COR-L47 (cell line): ENCODE measurements at places on chromosomes 4 and X.

GRCh38 chr4:168259096-168259495, 59.5 kb downstream of the DDX60 start:
- no peak for DNase-seq

DNA sequence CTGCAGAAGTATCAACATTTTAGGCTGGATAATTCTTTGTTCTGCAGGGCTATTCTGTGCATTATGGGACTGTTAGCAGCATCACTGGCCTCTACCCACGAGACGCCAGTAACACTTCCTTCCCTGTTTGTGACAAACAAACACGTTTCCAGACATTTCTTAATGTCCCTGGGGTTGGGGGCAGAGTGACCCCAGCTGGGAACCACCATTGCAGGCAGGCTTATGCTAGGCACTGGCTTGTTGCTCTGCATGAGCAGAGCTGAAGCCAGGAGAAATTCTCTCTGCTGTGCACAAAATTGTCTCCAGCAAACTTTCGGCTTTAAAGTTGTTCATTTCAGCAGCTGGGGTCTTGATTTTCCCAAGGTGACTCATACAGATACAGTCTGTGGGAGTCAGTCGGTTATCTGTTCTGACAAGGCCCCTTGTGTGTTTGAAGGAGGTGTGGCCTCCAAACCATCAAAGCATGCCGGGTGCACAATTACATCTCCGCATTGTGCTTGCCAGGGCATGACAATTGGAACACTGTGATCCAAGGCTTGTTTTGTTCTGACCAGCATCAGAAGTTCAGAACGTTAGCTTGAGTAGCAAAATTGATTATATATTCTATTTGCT, 156.4 kb upstream of the BOD1L1 start:
- no peak for DNase-seq

- DNase-seq = no peak
These were observed 60.9 kb upstream of the TXK start for GRCh38 chr4:48194971-48195370.

DNA sequence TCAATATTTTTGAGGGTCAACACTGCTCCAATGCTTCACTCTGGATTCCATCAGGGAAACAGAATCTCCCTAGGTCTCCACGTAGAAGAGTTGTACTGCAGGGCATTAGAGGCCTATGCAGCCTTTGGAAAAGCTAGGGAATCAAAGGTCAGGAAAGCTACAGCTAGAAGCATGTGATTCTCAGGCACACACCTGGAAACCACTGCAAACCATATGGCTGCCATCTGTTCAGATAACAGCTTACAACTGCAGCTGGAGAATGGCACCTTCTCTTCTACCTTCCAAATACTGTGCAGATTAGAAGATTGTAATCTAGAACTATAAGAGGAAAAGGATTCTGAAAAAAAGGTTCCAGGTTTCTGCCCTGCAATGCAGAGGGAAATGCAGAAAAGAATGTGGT, 60.6 kb downstream of the BTC start:
- no peak for DNase-seq

- DNase-seq = no peak
These were observed 80.9 kb upstream of the MSX1 start for GRCh38 chr4:4778554-4778953.

- no peak for DNase-seq
These were observed 189.1 kb downstream of the SLC7A11 start for GRCh38 chr4:138052806-138053632.

GRCh38 chrX:41759817-41760216, 35.8 kb downstream of the GPR82 start:
- DNase-seq = no peak

DNA sequence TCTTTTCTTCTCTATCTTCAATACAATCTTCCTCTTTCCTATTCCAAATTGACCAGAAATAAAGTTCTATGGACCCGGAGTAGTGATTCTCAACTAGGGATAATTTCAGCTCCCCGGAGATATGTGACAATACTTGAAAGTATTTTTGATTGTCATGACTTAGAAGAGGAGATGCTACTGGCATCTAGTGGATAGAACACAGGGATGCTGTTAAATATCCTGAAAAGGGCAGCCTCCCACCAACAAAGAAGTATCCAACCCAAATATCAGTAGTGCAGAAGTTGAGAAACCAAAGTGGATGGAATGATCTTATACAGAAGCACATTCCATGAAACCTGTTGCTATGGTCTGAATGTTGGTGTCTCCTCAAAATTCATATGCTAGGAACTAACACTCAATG, 65.7 kb upstream of the NDST3 start:
- no peak for DNase-seq

DNA sequence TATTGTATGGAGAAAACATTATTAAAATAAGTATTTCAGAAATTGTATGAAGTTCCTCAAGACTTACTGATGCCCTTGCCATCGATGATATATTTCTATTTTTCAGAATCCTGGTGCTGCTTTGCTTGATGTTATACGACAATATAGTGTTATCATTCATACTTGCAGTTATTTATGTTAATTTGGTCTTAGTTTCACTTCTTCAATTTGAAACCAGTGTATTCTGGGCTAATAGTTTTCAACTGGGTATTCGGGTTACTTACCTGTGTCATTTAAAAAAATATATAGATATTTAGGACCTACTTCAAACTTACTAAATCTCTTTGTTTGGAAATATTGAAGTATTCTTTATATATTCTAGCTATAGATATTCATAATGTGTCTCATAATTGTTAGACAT, 1414.7 kb downstream of the C4orf33 start:
- no peak for DNase-seq

- DNase-seq = no peak
These were observed 132.3 kb downstream of the HMX1 start for GRCh38 chr4:8739317-8739716.

DNA sequence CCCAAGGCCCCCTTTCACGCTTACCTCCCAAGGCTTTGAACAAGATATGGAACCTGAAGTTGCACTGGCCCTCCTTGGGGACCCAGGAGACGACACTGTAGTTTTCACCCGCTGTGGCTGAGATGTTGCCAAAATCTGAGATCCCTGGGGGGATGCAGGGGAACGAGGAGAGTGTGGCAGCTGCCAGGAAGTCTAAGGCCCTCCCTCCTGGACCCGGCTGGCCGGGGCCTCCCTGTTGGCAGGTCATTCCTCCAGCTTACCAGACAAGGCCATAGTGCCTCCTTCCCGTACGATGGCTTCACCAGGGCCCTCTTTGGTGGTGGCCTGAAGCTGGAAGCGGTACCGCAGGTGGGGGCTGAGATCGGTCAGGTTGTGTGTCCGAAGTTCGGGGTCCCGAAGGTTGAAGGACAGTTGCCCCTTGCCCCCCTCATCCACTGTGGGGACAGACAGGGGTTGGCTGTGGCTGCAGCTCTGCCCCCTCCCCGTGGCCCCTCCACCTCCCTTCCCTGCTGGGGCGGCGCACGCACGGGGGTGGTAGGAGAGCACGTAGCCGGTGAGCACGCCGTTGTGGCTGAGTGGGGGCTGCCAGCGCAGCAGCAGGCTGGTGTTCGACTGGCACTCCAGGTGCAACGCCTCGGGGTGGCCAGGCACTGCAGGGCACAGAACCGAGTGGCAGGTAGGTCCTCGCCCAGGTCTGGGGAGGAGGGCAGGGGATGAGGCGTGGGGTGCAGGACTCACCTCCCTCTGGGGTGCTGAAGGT, 21.2 kb downstream of the L1CAM start:
- DNase-seq = no peak

- DNase-seq = no peak
These were observed 41.9 kb downstream of the F11 start for GRCh38 chr4:186307916-186308315.

GRCh38 chr4:79177388-79177787, 148.5 kb downstream of the NAA11 start:
- no peak for DNase-seq

- DNase-seq = no peak
These were observed 195.0 kb upstream of the GATB start for GRCh38 chr4:151955721-151956380.

- no peak for DNase-seq
These were observed 19.3 kb downstream of the DCTD start for GRCh38 chr4:182897601-182898478.

DNA sequence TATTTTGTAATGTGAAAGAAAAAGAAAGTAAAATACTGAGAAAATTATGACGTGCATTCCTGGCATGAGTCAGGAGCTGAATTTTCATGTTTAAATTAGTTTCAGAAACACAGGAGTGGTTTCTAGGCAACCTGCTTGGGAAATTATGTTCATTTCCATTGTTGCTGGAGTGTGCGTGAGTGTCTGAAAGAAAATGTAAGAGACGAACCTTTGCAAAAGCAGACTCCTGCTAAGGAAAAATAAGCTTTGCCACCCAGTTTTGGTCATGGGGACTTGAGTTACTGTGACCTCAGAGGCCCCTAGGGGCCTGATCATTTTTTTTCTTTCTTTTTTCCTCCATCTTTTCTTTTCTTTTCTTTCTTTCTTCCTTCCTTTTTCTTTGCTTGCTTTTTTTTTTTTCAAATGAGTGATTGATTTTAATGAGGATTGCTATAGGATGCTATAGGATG, 18.8 kb upstream of the CHRNA9 start:
- no peak for DNase-seq

- DNase-seq = no peak
These were observed 201.5 kb downstream of the TBX22 start for GRCh38 chrX:80216086-80216485.

DNA sequence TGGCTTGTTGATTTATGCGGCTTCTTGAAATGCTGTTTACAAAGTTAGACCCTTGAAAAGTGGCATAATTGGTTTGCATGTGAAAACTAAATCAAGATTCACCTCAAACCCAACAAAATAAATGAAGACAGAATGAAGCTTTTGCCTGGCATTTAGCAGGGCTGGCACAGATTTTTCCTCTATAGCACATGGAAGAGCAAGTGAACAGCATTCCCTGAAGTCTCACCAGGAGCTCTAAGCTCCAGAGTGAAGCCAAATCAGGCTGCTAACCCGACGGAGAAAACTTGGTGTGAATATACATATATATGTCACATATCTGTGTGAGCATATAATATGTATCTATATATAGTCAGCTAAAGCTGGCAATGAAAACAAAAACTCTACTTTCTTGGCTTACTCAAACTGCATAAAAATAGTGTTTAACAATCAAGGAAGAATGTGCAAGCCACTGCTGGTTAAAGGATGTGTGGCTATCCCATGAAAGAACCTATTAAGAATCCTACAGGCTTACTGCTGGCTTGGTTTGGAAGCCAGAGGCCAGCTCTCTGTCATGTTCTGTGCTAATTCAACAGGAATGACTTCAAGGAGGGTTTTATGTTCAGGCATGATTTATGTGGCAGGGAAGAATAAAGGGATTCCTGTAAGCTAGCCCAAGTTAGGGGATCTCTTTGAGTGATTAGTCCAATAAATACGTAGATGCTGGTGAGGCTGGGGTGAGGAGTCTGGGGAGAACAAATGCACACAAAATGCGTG, 69.9 kb downstream of the MFAP3L start:
- no peak for DNase-seq

DNA sequence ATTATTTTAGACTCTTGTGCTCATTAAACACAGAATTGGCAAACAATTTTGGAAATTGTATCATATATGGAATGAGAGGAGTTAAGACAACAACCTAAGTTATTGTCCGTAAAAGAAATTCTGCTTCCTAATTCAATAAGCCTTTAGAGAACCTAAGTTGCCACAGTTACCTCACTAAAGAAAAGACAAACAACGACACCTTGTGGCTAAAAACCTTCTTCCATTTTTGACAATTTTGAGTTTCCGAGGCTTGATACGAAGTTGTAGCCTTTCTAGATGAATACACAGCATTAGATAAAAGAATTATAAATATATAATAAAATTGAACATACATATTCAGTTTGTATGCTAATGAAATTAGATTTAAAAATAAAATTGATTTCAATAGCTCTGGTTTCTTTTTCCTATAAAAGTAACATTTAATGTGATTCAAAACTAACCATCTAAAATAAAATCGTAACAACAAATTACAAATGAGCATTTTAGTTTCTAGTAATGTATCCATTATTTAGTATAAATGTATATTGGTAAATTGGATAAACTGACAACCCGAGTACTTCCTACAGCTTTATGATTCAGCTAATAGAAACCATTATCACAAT, 275.1 kb downstream of the GPM6A start:
- DNase-seq = peak; percentile 63

DNA sequence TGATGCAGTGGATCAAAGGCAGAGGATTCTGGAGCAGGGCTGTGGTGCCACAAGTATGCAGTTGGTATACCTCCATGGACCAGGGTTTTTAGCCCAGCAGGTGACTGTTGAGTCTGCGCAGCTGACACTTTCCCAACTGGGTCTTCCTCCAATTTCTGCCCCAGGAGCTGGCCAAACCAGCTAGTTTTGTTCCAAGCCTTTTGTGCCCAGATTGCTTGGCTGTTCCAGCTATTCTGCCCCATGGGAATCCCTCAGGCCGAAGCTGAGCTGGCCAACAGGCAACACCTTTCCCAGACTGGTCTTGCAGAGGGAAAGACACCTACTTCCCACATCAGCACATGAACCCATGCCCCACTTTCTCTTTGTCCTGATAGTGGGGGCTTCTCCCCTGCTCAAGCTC, 22.8 kb upstream of the ANKRD17 start:
- DNase-seq = no peak
